ENCODE measurements at places on chromosomes 11 and 22. TPM values are rescaled to one million over a fixed set of nuclear protein-coding genes. Genes with fewer than 3 reads are reported as not detected.

HIRA gene
- total RNA-seq, result 15.7 TPM

CASTOR1 gene
- total RNA-seq, result 7.7 TPM

RASD2 gene
- total RNA-seq, result 1.4 TPM

OPCML gene
- 0.37 TPM for total RNA-seq

ART5 gene
- total RNA-seq, result 1.1 TPM

Measured in heart right ventricle (tissue), 16 donors.